ENCODE measurements at places on chromosomes 12 and 14.

- DNase-seq, result no peak
These were observed 2.6 kb downstream of the C12orf42 start for GRCh38 chr12:103493199-103493598.

- no peak for DNase-seq
These were observed 1477.0 kb upstream of the TMEM132C start for GRCh38 chr12:126789963-126790362.

DNA sequence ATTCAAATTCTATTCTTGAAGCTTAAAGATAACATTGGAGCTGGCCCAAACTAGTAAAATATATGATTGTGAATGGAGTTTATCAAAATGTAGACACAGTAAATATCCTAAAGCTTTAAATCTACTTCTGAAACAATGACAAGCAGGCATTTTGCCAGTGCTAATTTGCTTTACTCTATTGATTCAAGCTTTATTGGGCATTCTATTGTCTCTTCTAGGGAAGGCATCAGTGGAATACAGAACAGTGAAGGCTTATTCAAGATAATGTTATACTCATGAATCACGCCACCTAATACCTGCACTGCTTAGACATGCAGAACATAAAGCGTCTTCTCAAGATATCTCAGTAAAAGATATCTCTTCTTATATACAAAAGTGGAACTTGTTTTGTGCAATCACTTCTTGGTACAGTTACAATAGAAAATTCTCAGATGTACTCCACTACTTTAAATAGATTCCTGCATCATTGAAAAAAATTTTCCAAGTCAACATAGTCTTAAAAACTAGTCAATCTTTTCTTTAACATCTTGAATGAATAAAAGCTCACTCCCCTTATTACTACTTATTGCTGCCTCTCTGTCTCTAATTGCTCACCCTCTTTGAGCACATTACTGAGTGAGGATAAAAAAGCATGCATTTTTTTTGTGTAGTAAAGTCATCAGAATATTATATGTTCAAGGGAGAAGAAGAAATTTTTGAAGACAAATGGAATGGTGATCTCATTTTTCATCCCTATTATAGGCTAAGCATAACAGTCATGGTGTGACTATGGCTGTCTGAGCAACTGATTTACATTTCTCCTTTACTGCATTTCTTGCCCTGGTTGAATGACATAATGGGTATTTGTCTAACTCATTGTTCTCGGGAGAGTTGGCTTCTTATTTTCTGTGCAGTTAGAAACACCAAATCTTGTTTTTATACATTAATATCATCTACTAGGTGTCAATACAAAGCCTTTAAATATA, 98.0 kb upstream of the E2F7 start:
- no peak for DNase-seq

DNA sequence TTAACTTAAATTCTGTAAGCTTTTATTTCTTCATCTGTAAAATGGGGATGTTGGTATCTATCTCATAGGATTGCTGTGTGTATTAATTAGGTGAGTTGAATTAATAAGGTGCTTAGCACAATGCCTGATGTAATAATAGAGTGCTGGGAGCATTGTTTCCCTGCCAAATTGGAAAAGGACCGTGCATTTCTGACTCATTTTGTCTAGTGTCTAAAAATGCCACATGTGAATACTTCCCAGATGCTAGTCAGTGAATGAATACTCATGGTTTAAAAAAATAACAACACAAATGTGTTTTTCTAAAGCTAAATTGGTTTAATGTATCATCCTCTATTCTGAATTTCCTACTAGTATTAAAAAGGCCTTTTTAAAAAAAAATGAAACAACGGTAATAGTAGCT, 45.4 kb upstream of the NEDD1 start:
- no peak for DNase-seq

GRCh38 chr14:59241121-59241520, 52.7 kb downstream of the DAAM1 start:
- no peak for DNase-seq

DNA sequence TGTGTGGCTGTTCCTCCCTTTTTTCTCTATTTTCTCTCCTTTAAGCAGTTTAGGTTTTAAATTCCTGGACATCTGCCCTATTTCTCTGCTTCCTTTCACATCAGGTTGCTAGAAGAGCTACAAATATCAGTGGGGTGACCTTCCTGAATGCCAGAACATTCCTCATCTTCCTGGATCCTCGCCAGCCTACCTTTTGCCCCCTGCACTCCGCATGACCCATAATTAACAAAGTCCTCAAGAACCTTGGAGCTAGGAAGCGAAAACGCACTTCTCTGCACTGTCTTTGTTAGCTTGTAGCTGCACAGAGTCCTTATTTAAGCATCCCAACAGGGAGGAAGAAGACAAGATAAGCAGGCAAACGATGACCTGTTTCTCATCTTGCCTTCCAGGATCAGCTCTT, 30.5 kb downstream of the VDR start:
- DNase-seq, result no peak
